ENCODE measurements at places on chromosomes 11 and 22.

DNA sequence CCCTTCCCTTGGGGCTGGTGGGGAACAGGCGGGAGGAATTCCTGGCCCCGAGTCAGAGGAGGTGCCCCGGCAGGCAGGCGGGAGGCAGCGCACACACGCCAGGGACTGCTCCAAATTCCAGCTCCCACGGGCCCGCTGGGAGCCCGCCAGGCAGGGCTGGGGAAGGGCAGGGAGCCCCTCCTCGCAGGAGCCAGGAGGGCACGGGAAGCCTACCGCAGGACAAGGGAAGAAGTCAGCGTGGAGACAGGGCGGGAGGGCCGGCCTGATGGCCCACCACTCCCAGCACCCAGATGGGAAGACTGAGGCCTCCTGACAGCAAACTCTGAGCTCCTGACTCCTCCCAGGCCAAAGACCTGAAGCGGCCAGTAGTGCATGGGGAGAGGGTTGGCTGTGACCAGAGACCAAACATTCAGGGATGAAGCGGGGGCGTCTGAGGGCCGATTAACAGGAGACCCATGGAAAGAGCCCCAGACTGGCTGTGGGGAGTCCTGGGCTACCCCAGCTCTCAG lies 22.4 kb downstream of the RPL3 start:
- DNase-seq: no peak

- no peak for DNase-seq
These were observed 31.8 kb downstream of the DKK3 start for GRCh38 chr11:11976481-11977127.

DNA sequence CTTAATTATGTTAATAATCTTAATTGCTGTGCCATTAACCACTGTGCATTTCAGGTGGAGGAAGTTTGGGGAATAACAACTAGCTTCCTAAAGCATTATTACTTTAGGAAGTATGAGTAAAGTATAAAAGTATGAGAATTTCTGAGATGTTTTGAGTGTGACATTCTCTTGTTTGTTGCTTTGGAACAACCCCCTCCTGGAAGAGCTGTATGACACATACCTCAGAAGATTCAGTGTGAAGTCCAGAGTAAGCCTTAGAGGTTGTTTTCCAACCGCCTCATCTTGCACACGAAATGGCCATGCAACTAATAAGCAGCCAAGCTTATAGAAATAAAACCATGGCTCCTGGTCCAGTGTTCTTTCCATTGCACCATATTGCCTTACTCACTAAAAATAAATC lies 21.7 kb downstream of the CCDC81 start:
- no peak for DNase-seq

DNA sequence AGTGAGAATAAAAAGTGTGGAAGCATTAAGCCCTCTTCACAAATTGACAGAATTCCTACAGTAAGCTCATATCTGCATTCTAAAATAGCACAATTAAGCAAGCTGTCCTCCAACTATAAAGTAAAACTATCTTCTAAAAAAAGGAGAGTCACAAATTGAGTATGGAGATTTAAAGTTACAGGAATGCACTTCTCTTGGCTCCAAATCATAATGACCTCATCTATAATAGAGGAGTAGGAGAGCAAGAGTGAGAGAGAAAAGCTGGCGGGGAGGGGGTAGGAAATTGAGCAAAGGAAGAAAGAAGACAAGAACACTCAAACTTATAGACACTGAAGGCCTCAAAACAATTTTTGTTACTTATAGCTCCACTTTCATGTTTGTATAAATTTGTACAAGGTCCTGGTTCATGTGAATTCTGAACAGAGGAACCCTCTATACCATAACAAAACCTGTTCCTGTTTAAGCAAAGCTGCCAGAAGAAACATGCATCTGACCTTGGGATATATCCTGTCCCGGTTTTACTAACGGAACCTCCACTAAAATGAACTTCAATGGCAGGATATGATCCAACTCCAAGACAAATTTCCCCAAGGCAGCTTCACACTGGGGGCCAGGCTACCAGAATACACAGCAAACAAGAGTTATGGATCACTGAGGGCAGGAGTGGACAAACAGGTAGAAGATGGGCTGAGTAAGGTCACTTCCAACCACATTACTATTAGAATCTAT lies 37.2 kb downstream of the SLC35F2 start:
- no peak for DNase-seq

DNA sequence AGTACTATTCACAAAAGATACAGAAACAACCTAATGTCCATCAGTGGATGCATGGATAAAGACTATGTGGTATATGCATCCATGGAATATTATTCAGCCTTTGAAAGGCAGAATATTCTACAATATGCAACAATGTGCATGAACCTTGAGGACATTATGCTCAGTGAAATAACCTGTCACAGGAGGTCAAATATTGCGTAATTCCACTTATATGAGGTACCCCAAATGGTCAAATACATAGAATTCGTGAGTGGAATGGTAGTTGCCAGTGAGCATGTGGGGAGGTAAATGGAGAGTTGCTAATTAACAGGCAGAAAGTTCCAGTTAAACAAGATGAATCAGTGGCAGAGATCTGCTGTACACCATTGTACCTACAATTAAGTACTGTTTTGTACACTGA lies 3.6 kb upstream of the SLC5A4 start:
- no peak for DNase-seq

GRCh38 chr11:47912843-47913437 lies 64.8 kb upstream of the NUP160 start:
- DNase-seq: no peak

GRCh38 chr11:17244046-17244445 lies 32.5 kb upstream of the NUCB2 start:
- no peak for DNase-seq

DNA sequence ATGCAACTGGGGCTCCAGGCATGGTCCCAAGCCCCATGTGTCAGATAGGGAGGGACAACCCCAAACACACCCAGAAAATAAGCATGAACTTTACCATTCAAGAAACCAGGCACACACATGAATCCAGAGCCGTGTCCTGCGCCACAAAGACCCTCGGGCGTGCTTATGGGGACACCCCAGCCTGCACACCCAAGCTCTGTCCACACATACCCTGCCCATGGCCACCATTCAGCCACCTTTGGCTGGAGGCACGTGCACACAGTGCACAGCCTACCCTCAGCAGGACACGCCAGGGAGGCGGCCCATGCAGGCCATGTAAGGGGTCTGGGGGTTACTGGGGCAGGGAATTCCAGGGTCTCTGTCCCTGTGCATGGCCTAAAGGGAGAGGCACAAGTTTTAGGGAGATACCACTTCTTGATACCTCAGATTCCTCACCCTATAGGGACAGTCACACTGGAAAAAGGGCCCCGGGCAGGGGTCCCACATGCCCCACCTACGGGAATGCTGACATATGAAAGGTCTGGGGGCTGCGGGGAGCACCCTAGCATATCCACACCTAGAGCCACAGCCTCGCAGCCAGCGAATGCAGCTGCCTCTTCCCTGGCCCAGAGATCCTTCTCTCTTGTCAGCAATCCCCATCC lies 20.6 kb downstream of the PACSIN2 start:
- DNase-seq: no peak

DNA sequence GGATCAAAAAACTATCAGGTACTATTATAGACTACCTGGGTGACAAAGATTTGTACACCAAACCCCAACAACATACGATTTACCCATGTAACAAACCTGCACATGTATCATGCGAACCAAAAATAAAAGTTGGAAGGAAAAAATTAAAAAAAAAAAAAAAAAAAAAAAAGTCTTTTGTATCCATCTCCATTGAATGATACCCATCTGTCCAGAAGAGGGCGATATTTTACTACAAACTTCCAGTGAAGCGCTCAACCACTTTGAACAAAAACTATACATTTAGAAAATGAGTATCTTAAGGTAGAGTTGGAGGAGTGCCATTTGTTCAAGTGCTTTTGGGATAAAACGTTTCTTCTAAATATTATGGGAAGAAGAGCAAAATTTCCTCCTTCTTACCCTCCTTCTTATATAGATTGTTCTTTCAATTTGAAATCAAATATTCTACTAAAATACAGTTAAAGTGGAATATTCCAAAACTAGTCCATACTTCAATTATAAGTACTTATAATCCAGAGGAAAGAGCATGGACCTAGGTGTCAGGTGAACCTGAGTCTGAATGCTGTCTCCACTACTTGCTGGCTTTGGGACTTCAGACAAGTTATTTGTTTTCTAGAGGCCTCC lies 23.3 kb downstream of the ARL14EP start:
- no peak for DNase-seq

DNA sequence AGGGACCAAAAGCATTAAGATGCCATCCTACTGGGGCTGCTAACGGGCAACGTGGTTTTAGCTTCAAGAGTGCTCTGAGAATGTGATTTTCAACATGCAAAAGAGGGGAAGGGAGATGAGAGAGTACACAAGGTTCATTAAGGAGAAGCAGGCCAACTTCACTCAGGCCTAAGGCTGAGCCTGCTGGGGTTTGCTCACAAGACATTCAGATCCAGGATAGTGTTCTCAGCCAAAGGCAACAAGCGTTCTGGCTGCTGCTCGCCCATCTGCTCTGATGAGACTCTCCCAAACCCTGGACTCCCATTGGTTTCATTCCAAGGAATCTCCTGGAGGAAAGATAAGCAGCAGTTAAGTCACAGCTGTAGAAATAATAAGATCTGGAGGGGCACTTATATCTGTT lies 23.6 kb upstream of the UPB1 start:
- no peak for DNase-seq

DNA sequence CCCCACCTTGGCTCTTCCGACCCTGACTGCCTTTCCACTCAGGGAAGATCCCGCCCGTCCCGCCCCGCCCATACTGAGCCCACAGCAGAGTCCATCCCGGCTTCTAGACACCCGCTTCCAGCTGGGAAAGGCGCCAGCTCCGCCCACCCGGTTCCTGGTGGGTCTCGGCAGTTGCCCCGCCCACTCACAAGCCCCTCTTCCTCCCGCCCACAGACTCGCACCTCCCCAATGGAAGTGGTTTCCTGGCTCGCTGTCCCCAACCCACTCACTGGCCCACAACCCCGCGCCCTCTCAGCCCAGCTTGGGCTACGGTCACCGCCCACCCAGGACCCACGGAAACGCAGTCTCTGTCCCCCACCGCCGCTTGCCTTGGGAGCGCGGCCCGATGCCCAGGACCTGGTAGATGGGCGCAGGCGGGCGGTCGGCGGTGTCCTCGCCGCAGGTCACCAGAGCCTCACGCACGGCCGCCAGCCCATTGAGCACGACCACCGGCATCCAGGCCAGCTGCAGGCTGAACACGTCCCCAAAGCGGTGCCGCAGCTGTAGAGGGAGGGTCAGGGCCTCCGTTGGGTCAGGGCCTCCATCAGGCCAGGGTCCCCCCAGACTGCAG lies 22.2 kb upstream of the CYP2D6 start:
- no peak for DNase-seq

GRCh38 chr11:124889191-124890091 lies 8.2 kb downstream of the ROBO4 start:
- DNase-seq: no peak

- DNase-seq: no peak
These were observed 836.2 kb downstream of the DLG2 start for GRCh38 chr11:84790849-84791427.

GRCh38 chr22:44755956-44756361 lies 3.6 kb downstream of the ARHGAP8 start:
- no peak for DNase-seq

- DNase-seq: no peak
These were observed 148.9 kb downstream of the BRD1 start for GRCh38 chr22:49678842-49679170.

GRCh38 chr11:124977006-124977405 lies 23.0 kb downstream of the CCDC15 start:
- DNase-seq: no peak

GRCh38 chr11:101487775-101488174 lies 96.0 kb downstream of the TRPC6 start:
- DNase-seq: no peak

DNA sequence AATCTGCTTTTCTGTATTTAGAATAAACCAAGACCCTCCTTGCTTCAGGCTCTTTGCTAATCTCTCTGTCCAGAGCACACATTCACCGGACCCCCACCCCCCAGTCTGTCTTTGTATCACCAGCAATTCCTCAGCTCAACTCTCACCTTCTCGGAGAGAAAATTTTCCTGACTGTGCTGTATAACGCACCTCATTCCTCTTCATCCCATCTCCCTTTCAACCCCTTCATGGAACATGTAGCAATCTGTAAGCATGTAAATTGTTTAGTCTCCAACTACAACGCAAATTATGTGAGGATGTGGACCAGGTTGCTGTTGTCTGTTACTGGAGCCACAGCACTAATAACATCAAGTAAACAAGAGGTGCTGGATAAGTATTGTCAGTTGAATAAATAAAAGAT lies 349.8 kb downstream of the DCDC1 start:
- no peak for DNase-seq

DNA sequence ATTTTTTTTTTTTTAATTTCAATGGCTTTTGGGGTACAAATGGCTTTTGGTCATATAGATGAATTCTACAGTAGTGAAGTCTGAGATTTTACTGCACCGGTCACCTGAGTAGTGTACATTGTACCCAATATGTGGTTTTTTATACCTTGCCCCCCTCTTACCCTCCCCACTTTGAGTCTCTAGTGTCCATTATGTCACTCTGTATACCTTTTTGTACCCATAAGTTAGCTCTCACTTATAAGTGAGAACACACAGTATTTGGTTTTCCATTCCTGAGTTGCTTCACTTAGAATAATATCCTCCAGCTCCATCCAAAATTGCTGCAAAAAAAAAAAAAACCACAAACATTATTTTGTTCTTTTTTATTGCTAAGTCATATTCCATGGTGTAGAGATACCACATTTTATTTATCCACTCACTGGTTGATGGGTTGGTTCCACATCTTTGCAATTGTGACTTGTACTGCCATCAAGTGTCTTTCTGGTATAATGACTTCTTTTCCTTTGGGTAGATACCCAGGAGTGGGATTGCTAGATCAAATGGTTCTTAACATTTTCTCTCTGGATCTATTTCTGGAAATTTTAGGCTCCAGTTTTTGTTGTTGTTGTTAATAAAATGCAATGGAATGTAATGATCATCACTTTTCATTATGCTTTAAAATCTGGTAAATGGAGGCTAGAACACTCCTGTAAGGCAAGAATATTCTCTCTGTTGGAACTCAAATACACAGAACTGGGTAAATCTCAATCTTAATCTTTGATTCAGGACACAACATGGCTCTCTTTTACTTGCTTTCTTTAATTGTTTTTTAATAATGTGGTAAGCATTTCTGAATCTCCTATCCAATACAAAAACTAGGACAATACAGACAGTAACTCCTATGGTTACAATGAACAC lies 10.3 kb downstream of the NEAT1 start:
- DNase-seq: no peak

DNA sequence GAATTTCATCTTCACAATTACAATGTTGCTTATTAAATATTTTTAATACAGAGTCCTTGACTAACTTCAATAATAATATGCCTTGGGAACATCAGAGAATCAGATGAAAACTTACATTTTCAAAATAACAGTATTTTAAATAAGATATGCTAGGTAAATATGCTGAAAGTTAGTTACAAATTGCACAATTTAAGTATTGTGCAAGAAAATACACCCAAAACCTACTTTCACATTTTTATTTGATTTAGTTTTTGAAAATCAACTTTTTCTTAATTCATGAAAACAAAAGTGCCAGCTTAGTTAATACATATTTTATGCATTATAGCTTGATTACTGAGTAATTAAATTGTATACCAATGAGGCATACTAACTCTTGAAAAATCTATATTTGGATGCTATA lies 76.8 kb downstream of the SOX6 start:
- DNase-seq: no peak
